ENCODE measurements at places on chromosomes 7 and 10. TPM values are rescaled to one million over a fixed set of nuclear protein-coding genes. Genes with fewer than 3 reads are reported as not detected.
A peak's percentile ranks its signal among the peaks of the same experiment; 100 is the strongest.

DNA sequence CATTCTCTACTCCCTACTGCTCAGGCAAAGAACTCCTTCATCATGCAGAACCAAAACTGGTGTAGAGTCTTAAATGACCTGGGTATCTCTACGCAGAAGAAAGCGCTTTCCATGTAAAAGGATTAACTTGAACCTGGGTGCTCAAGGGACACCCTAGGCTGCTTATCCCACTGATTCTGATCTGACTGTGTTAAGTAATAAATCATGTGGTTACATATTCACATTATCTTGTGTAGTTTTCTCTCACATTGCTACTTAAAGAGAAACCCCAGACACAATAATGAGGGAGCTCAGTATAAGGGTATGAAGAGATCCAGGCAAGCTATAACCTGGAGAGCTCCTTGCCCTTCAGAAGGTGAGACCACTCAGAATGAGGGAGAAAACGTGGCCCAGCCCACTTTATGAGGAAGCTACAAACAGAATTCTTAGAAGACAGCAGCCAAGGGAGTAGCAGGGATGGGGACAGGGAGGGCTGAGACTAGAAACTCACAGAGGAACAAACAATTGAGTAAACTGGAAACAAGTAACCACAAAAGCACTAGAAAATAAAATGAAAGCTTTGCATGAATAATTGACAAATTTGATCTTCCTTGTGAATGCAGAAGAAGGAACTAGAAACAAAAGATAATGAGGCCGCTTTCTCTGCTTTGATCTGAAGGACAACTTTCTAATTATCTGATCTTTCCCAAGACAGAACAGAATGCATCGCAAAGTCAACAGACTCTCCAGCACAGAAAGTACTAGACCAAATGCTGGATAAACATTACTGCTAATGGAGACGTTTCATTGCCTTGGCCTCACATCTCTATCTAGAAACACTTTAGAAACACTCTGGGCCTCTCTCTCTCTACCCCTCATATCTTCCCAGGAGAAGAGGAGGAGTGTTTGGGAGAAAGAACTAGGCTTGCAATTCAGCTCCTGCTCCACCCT lies 76.1 kb downstream of the LRRC17 start:
- no peak for DNase-seq

DNA sequence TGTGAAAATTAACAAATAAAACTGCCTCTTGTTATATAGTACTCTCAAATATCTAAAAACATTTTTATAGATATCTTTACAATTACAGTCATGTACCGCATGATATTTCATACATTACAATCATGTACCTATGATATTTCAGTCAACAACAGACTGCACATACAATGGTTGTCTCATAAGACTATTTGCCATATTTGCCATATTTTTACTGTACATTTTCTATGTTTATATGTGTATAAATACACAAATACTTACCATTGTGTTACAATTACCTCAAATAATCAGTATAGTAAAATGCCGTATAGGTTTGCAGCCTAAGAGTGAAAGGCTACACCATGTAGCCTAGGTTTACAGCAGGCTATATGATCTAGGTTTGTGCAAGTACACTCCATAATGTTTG lies 336.0 kb upstream of the PCDH15 start:
- DNase-seq: no peak

GRCh38 chr7:83852136-83852535 lies 203.2 kb upstream of the SEMA3E start:
- no peak for DNase-seq

GRCh38 chr7:47329320-47329926 lies 252.5 kb downstream of the TNS3 start:
- DNase-seq: peak; percentile 62

DNA sequence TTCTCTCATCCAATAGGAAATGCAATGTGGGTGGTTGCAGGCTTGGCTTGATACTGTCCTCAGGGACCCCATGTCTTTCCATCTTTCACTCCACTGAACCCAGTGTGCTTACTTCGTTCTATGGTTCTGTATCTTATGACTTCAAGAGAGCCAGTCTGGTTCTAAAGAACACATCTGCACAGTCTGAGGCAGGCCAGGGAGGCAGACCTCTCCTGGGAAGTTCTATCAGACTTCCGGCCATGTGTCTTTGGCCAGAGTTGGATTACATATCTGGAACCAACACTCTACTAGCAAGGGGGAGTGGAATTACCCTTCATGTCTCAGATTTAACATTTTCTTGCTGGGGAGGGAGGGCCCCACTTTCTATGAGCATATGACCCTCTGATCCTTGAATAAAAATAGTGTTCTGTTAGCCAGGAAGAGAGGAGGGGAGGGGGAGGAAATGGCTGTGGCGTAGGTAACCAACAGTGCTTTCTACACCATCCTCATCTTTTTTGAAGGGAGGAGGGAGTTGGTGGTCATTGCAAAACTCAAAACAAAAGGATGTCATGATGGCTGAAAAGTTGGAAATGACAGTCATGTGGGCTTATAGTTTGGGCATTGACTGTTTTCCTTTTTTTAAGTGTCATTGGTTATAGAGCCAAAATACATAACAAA lies 370.2 kb downstream of the GATA3 start:
- DNase-seq: no peak

GRCh38 chr10:97034958-97035769 lies 150.6 kb downstream of the SLIT1 start:
- no peak for DNase-seq

GRCh38 chr7:45156516-45157272 lies 897 bp upstream of the RAMP3 start:
- no peak for DNase-seq

DNA sequence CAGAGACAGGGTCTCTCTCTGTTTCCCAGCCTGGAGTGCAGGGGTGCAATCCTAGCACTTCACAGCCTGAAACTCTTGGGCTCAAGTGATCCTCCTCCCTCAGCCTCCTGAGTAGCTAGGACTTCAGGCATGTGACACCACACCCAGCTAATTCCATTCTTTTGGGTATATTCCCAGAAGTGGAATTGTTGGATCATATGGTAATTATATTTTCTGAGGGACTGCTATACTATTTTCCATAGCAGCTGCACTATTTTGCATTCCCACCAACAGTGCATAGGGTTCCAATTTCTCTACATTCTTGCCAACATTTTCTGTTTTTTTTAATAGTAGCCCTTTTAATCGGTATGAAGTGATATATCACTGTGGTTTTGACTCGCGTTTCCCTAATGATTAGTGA lies 30.0 kb upstream of the RAB11FIP2 start:
- no peak for DNase-seq

DNA sequence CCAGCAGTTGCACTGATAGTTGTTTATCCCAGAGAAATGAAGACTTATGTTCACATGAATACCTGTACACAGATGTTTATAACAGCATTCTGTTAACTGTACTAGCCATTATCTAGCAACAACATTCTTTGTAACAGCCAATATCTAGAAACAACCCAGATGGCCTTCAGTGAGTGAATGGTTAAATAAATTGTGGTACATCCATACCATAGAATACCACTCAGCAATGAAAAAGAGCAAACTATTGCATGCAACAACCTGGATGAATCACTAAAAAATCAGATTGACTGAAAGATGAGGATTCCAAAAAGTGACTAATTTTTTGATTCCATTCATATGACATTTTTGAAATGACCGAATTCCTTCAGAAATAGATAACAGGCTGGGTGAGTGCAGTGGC lies 360.3 kb downstream of the MALRD1 start:
- DNase-seq: no peak

- DNase-seq: no peak
Observed at GRCh38 chr10:107280293-107280692, 115.8 kb upstream of the SORCS1 start.

- DNase-seq: no peak
Observed at GRCh38 chr10:32348297-32349198, 1.6 kb upstream of the EPC1 start.

DNA sequence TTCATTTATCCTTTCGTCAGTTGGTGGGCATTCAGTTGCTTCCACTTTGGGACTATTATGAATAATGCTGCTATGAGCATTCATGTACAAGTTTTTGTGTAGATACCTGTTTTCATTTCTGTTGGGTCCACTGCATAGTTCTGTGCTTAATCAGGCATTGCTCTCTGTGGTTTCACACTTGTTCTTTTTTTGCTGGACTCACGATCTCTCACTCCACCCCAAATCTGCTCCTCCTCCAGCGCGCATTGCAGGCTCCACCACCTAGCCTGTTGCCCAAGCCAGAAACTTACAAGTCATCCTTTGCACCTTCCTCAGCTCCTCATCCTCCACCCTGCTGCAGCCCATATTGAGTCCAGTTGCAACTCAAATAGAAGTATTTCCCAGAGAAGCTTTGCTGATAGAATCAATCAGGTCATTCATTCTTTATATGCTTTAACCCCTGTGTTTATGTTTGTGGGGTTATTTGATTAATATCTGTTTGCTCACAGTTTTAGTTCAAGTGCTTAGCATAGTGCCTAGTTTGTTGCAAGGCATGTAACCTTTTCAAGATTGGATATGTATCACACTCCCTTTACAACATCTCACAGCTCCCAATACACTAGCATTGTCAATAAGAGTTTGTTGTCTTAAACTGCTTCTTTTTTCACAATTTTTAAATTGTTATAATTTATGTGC lies 16.6 kb upstream of the AFAP1L2 start:
- DNase-seq: no peak

- DNase-seq: no peak
Observed at GRCh38 chr10:69816521-69816920, 14.8 kb downstream of the COL13A1 start.

DNA sequence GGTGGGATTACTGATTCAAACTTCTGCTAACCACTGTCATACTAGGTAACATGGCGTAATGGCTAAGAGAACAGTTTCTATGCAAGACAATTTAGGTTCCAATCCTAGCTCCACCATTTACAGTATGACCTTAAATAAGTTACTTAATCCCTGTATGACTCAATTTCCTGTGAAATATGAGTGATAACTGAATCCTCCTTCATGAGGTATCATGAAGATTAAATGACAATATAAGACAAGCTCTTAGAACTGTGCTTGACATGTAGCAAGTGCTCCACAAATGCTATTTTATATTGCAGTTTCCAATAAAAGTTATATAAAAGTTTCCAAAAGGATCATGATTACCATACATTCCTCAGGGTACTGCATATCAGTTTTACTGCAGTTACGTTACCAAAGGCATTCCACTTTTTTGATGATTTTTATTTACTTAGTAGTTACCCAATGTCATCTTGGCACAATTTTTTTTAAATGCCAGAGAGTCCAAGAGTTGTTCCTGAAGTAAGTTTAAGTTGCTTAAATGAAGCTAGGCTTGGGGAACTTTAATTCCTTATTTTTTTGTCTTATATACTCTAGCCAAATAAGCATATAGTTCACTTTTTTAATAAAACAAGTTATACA lies 7.1 kb downstream of the DOCK4 start:
- no peak for DNase-seq

DNA sequence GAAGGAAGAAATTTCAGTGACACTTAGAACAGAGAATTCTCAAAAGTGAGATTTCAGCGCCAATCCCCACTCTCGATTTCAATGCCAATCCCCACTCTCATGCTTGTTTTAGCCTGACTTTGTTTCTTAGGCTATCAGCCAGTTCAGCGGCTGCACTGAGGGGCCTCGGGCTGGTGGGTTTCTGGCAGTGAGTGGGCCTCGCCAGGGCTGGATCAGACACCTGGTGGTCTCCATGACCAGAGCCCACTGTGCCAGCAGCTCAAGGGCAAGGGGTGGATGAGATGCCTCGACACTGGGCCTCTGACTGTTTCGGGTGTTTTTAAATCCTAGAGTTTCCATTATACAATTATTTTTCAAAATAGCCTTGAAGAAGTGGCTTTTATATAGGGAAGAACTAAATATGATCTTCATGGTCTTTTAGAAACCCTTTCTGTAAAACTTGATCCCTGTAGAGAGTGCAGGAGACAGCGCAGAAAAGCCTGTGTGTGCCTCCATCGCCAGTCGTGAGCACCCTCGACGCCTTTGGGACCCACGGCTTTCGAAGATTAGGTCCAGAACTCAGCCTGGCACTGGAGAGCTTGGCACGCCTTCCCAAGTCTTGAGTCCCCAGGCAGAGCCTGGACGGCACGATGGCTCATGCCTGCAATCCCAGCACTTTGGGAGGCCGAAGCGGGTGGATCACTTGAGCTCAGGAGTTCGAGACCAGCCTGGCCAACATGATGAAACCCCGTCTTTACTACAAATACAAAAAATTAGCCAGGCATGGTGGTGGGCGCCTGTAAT lies 76.2 kb downstream of the INPP5A start:
- no peak for DNase-seq

- DNase-seq: no peak
Observed at GRCh38 chr7:96998744-96999143, 6.6 kb upstream of the DLX6 start.

- DNase-seq: no peak
Observed at GRCh38 chr10:88172159-88172558, 308.7 kb downstream of the PTEN start.

DNA sequence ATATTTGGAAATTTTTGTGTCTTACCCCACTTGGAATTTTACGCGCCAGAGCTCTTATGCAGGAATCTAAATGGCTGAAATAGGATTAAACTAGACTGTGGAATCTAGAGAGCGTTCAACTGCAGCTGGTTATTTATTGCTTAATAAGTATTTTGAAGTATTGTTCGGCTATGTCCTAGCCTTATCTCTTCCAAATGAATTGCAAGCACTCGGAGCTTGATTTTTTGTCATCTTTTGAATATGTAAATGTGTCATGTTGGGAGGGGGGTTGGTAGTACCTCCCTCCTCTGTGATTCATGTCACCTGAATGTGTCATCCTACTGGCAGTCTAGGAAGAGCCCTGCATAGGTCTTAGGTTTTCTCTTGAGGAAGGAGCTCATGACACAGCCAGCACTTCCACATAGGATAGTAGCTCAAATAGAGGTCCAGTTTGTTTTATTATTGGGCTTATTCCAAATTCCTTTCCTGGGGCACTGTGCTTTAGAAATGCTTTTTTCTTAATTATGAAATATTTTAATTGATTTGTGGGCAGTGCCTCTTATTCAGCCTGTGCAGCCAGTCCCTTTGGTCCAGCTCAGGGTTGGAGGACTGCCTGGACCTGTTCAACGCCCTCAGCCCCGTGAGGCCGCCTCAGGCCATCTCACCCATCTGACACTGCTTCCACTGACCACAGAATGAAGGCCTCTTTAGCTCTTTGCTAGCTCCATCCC lies 22.5 kb upstream of the TRIL start:
- no peak for DNase-seq

DNA sequence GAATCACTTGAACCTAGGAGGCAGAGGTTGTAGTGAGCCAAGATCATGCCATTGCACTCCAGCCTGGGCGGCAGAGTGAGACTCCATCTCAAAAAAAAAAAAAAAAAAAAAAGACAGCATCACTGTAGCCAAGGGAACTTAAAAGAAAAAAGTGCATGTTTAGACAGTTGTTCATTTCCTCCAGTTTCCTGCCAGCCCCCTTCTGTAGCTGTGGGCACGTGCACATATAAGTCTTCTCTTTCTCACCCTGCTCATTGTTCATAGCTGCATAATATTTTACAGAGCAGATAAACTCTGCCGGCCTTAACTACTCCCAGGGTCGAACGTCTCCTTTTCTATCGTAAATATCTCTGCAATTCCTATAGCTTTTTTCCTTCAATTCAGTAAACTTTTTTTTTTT lies 132.6 kb downstream of the LHPP start:
- DNase-seq: peak; percentile 28

Gene AKR1C3
- total RNA-seq: 173 TPM

Gene AKR1C8
- not detected for total RNA-seq

Gene CYTH3
- 17.3 TPM for total RNA-seq

Gene IFIT1
- total RNA-seq: 1.0 TPM

Gene UPK3BL1
- total RNA-seq: 2.4 TPM

Gene TMEM213
- not detected for total RNA-seq

Gene TYW1
- total RNA-seq: 12.5 TPM

Gene FBXL13
- total RNA-seq: 0.39 TPM

Gene NDUFB8
- total RNA-seq: 153 TPM

Gene VSTM4
- 0.39 TPM for total RNA-seq

Gene PAOX
- total RNA-seq: 3.1 TPM

Gene TEX36
- total RNA-seq: not detected

Gene CLDN4
- total RNA-seq: 0.25 TPM

Gene DNAJB12
- 16.8 TPM for total RNA-seq

Gene GIMAP4
- 169 TPM for total RNA-seq
